H1 (cell line): ENCODE measurements at places on chromosomes 3 and 15. TPM values are rescaled to one million over a fixed set of nuclear protein-coding genes. Genes with fewer than 3 reads are reported as not detected.

ABHD17C gene
- total RNA-seq, result 29.8 and 31.8 TPM in 2 replicates

FBXW12 gene
- total RNA-seq, result 0.35 TPM in 1 of 2 replicates, not detected in the other

OR5K2 gene
- not detected in 2 replicates for total RNA-seq

DNA sequence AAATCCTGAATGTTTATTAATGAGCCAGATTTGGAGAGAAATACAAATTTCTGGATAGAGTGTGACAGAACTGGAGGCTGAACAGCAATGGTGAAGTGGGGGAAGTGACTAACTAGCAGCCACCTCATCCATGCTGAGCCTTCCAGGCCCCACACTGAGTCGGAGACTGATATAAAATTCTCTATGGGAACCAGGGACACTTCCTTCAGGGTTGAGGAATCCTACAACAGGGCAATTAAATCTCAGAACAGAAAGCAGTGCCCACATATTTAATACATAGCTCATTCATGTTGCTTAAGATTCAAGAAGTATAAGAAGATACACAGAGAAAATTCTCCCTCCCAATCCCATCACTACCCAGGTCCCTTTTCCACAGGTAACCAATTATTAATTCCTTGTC is 49.3 kb downstream of the HACD2 start:
- no peak for DNase-seq
- no peaks in the 10 kb centered on the region for H3K36me3 ChIP-seq
- no peak overlapping the region for H3K27ac ChIP-seq
- H3K27me3 ChIP-seq, result no peaks in the 10 kb centered on the region

GRCh38 chr3:168495270-168495669 is 399.5 kb upstream of the GOLIM4 start:
- H3K4me3 ChIP-seq, result no peak overlapping the region
- H3K36me3 ChIP-seq, result no peaks in the 10 kb centered on the region
- no peaks in the 10 kb centered on the region for H3K27me3 ChIP-seq
- no peak overlapping the region for H3K27ac ChIP-seq
- no peak for DNase-seq

DNA sequence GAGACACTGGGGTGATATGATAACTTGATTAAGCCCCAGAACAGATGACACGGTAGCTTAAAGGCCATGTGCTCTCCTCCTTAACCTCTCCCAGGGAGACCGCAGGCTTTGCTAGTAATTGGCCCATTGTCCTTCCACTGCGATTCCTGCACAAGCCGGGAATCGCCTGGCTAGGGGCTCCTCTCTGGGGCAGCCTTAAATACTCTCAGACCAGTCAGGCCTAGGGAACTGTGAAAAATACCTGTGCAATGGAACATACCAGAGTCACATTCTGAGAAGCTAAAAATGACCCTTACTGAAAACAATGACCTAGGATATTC is 56.3 kb downstream of the CPN2 start:
- H3K27ac ChIP-seq, result peak overlapping the region; percentile 29
- no peaks in the 10 kb centered on the region for H3K27me3 ChIP-seq
- no peaks in the 10 kb centered on the region for H3K36me3 ChIP-seq
